ENCODE measurements at places on chromosomes 11 and 22.
A peak's percentile ranks its signal among the peaks of the same experiment; 100 is the strongest.

- H3K4me3 ChIP-seq, result no peak overlapping the region
- no peak overlapping the region for H3K27ac ChIP-seq
- no peak for DNase-seq
- H3K36me3 ChIP-seq, result peaks cover 2% of the 10 kb centered on the region
- peaks cover 14% of the 10 kb centered on the region for H3K4me1 ChIP-seq
- no peaks in the 10 kb centered on the region for H3K27me3 ChIP-seq
Measured at GRCh38 chr11:13206086-13206640, 71.4 kb upstream of the BMAL1 start.

GRCh38 chr11:83542861-83543260 is 256.7 kb upstream of the CCDC90B start:
- DNase-seq, result no peak
- H3K4me3 ChIP-seq, result no peak overlapping the region
- no peak overlapping the region for H3K27ac ChIP-seq
- H3K4me1 ChIP-seq, result peaks cover 15% of the 10 kb centered on the region

DNA sequence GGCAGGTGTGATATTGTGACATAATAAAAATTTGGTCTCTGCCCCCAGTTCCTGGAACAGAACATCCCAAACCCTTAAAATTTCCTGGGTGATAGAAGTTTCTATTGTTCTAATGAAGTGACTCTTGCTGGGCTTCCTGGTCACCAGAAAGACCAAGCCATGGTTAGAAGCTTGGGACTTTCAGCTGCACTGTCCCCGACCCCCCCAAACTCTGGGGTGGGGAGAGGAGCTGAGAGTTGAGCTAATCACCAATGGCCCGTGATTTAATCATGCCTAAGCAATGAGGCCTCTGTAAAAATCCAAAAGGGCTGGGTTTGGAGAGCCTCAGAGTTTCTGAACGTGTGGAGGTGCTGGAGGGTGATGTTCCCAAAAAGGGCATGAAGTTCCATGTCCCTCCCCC is 54.8 kb upstream of the FTH1 start:
- H3K36me3 ChIP-seq, result peaks cover 2% of the 10 kb centered on the region
- H3K4me3 ChIP-seq, result no peak overlapping the region
- DNase-seq, result no peak
- H3K27me3 ChIP-seq, result no peaks in the 10 kb centered on the region
- H3K4me1 ChIP-seq, result no peaks in the 10 kb centered on the region

DNA sequence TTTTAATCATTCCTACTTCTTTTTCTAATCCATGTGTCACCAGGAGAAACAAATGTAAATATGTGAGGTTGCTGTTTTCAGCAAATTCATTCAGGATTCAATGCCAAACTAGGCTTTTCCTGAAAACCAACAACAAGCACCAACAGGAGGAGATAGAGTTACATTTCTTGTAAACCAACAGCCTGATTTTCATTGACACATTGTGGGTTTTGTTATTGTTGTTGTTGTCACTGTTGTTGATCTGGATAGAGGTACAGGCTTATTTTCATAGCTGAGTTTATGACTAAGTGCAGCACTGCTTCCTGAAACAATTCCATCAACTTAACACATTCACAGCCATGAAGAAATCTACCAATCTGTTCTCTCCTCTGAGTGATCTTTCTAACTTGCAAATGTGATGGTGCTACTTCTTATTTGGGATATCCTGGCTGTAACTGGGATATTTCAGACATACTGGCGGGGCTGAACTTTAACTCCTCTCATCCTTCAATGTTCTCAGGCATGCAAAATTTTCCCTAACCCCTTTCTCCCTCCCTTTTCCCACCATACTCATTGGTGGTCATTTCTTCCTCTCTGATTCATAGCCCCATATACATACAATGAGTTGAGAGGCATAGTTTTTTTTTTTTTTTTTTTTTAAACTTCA is 65.5 kb downstream of the ME3 start:
- DNase-seq, result no peak
- H3K27me3 ChIP-seq, result no peaks in the 10 kb centered on the region
- H3K27ac ChIP-seq, result peak overlapping the region; percentile 52
- H3K4me1 ChIP-seq, result peaks cover 20% of the 10 kb centered on the region
- H3K4me3 ChIP-seq, result no peak overlapping the region

GRCh38 chr22:27242917-27243589 is 558.5 kb downstream of the MN1 start:
- no peak for DNase-seq
- peaks cover 1% of the 10 kb centered on the region for H3K36me3 ChIP-seq
- H3K27ac ChIP-seq, result peak overlapping the region; percentile 59

DNA sequence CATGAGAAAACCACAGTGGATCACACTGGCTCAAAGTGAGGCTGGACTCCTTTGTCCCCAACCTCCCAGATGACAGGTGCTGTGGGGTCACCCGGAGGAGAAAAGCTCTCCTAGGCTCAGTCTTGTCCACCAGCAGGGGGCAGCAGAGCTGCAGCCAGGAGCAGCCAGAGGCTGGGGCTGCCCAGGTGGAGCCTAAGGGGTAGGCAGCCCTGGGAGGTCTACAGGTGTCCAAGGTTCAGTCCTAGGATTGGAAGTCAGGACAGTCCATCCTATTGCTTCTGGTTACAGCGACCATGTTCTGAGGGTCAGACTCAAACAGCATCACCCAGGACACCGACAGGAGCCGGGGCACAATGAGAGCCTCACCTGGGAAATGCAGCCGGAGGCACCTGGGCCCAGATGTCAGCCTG is 77.6 kb upstream of the IGLL5 start:
- H3K4me1 ChIP-seq, result peaks cover 2% of the 10 kb centered on the region
- no peak overlapping the region for H3K27ac ChIP-seq

DNA sequence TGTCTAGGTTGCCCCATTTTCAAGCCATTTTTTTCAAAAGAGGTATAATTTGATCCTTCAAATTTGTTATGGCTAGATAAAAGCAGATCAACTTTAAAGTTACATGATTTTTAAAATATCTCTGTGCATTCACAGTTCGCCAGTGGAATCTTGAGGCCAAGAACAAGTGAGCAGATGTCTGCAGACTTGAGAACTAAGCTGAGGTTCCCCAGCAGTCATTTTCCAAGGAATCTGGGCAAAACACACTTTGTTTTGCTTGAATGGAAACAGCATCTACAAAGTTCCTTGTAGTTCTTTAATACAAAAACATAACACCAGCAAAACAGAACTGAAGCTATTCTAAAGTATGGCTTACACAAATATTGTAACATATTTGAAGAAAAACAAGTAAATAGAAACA is 7.7 kb downstream of the MPPED2 start:
- no peak overlapping the region for H3K4me3 ChIP-seq
- no peak overlapping the region for H3K27ac ChIP-seq
- no peak for DNase-seq
- H3K36me3 ChIP-seq, result peaks cover 46% of the 10 kb centered on the region
- peaks cover 35% of the 10 kb centered on the region for H3K4me1 ChIP-seq

GRCh38 chr11:118658429-118659313 is 20.8 kb downstream of the TREH start:
- H3K4me3 ChIP-seq, result no peak overlapping the region
- no peaks in the 10 kb centered on the region for H3K27me3 ChIP-seq
- H3K36me3 ChIP-seq, result peaks cover 10% of the 10 kb centered on the region

Data from mesothelial cell of epicardium (in vitro differentiated cells).